Progenitor cell of endocrine pancreas (in vitro differentiated cells): ENCODE measurements at places on chromosomes 5 and 9.

GRCh38 chr5:14707811-14708390, 43.4 kb downstream of the OTULIN start:
- H3K36me3 ChIP-seq: peaks cover 36% of the 10 kb centered on the region
- H3K27me3 ChIP-seq: no peaks in the 10 kb centered on the region
- no peak overlapping the region for H3K4me3 ChIP-seq
- no peak overlapping the region for H3K27ac ChIP-seq

DNA sequence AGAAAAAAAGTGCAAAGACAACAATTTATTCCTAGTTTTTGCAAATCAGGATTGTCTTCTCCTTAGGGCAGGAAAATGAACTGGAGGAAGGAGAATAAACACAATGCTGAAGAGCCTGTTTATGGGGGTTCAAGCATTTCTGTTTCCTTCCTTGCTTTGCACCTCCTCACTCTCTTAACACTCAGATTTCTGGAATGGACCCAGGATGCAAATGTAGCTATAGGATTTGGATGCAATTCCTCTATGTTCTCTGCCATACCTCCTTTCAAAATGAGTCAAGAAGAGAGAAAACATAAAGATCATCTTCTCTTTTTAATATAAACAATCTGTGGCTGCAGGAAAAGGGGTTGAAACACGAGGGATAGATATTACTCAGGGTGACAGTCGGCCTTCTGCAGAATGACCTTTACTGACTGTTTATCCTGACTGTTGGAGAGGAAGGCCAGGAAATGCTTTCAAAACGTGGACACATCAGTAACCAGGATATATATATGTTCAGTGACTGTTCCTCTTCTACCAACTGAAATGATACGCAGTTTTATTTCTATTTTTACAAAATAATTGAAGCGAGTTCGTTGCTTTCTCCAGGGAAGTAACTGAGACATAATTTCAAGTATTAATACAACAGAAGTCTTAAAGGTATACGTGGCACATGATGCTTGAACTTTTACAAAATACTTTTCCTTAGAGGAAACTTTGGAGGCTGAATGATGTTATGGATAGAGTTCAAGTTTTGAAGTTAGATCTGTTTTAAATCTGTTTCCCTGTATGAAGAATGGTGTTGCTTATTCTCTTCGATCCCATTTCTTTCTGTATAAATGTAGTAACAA, 44.4 kb downstream of the ACTBL2 start:
- DNase-seq: no peak
- H3K36me3 ChIP-seq: no peaks in the 10 kb centered on the region
- H3K4me3 ChIP-seq: no peak overlapping the region
- no peak overlapping the region for H3K27ac ChIP-seq
- no peaks in the 10 kb centered on the region for H3K27me3 ChIP-seq

DNA sequence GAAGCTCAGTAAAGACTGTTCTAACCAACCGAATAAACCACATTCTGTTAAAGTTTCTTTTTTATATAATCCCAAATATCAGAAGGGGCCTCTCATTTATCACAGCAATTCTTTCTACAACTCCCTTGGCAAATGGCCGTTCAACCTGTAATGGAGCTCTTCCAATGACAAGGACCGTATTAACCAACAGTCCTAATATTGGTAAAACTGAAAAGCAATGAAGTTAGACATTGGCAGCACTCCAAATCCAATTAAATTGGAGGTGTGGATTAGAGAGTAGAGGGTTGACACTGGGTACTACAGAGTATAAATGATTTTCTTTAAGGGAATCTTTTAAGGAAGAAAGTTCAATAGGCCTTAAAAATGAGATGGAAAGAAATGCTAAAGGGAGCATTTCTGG, 842 bp downstream of the TMED7 start:
- no peak for DNase-seq
- H3K27ac ChIP-seq: peak overlapping the region; percentile 34
- H3K4me3 ChIP-seq: no peak overlapping the region

- no peaks in the 10 kb centered on the region for H3K4me1 ChIP-seq
- DNase-seq: no peak
- H3K36me3 ChIP-seq: no peaks in the 10 kb centered on the region
- H3K4me3 ChIP-seq: no peak overlapping the region
- H3K27ac ChIP-seq: no peak overlapping the region
Observed at GRCh38 chr5:8944005-8944404, 601.9 kb downstream of the SEMA5A start.

DNA sequence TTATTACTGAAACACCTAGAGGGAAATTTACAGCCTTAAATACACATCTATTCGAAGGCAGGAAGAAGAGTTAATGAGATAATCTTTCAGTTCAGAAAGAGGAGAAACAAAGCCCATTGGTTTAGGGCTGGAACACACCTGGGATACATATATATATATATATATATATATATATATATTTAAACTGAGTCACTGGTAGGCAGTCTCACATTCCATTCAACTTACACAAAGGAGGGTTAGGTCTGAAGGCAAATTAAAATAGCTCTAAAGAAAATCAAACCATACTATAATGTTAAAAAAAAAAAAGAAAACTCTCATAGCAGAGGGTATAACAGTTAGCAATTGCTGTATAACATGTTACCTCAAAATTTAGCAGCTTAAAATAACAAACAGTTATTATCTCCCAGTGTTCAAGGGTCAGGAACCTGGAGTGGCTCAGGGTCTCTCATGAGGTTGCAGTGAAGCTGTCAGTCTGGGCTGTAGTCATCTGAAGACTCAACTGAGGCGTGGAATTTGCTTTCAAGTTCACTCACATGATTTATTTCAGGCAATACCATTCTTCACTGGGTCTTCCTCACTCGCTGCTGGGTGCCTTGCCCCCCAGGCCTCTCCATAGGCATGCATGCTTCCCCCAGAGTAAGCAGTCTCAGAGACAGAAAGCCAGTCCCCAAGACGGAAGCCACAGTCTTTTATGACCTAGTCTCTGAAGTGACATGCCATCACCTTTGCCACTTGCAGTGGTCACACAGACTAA, 332.8 kb downstream of the NSG2 start:
- peaks cover 35% of the 10 kb centered on the region for H3K27me3 ChIP-seq
- H3K4me3 ChIP-seq: no peak overlapping the region
- DNase-seq: no peak
- H3K4me1 ChIP-seq: no peaks in the 10 kb centered on the region
- no peak overlapping the region for H3K27ac ChIP-seq

DNA sequence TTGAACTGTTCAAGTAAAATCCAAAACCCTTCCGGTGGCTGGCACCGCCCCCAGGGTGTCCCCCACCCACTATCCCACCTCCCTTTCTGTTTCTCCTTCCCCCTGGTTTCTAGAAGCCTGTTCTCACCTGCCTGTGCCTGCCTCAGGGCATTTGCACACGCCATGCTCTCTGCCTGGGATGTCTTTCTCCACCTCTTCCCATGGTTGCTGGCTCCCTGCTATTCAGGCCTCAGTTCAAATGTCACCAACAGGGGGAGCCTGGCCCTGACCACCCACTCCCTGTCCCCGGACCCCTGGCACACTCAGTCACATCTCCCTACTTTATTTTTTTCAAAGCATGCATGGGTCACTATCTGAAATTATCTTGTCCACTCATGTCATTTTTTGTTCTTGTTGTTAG, 39.9 kb upstream of the EEIG1 start:
- H3K27me3 ChIP-seq: no peaks in the 10 kb centered on the region
- H3K4me1 ChIP-seq: no peaks in the 10 kb centered on the region
- H3K4me3 ChIP-seq: no peak overlapping the region
- no peaks in the 10 kb centered on the region for H3K36me3 ChIP-seq
- no peak overlapping the region for H3K27ac ChIP-seq

- DNase-seq: no peak
- no peak overlapping the region for H3K4me3 ChIP-seq
- H3K4me1 ChIP-seq: peaks cover 14% of the 10 kb centered on the region
- H3K27ac ChIP-seq: no peak overlapping the region
- no peaks in the 10 kb centered on the region for H3K36me3 ChIP-seq
Observed at GRCh38 chr9:35910613-35911359, 1.5 kb downstream of the SPAAR start.

GRCh38 chr9:89669361-89669842, 64.6 kb downstream of the GADD45G start:
- H3K27ac ChIP-seq: no peak overlapping the region
- H3K27me3 ChIP-seq: peaks cover 32% of the 10 kb centered on the region
- no peaks in the 10 kb centered on the region for H3K36me3 ChIP-seq

DNA sequence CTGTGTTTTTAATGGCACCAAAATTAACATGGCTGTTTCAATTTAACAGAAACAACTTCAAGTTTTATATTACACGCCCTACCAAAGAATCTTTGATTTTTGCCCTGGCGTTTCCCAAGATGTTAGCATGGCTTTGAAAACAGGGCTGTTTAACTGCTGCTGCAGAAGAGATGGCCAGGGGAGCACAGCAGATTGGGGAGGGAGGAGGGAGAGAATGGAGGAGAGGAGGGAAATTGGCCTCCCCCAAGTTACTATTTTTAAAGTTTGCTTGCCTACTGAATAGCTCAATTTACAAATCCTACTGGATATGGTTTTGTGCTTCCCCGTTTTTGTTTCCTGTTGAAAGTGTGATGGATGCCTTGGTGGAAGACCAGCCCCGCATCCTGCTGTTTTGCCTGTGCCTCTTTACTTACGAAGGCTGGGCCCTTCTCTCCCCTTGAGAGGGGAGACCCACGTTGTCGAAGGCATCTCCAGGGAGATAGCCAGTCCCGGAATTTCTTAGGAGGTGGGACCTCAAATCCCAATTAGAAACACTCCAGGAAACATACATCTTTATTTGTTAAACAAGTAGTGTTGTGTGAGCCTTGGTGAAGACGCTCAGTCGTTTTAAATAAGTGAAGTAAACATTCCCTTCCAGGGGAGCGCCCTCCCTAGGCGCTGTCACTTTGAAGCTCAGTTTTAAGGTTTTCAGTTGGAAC, 98.6 kb downstream of the AOPEP start:
- no peaks in the 10 kb centered on the region for H3K27me3 ChIP-seq
- no peak for DNase-seq
- no peak overlapping the region for H3K4me3 ChIP-seq
- H3K27ac ChIP-seq: peak overlapping the region; percentile 36
- H3K36me3 ChIP-seq: peaks cover 14% of the 10 kb centered on the region
- peaks cover 37% of the 10 kb centered on the region for H3K4me1 ChIP-seq

GRCh38 chr5:121273833-121274433, 577.7 kb upstream of the FTMT start:
- H3K36me3 ChIP-seq: no peaks in the 10 kb centered on the region
- H3K27ac ChIP-seq: no peak overlapping the region
- DNase-seq: no peak
- peaks cover 4% of the 10 kb centered on the region for H3K4me1 ChIP-seq
- no peak overlapping the region for H3K4me3 ChIP-seq

GRCh38 chr5:53569453-53569852, 9.0 kb downstream of the NDUFS4 start:
- no peaks in the 10 kb centered on the region for H3K27me3 ChIP-seq
- peaks cover 6% of the 10 kb centered on the region for H3K4me1 ChIP-seq
- DNase-seq: no peak
- H3K4me3 ChIP-seq: no peak overlapping the region

GRCh38 chr9:93828331-93829097, 126.6 kb downstream of the BARX1 start:
- no peak overlapping the region for H3K4me3 ChIP-seq
- no peak for DNase-seq
- H3K27me3 ChIP-seq: peaks cover 27% of the 10 kb centered on the region
- no peak overlapping the region for H3K27ac ChIP-seq
- peaks cover 4% of the 10 kb centered on the region for H3K4me1 ChIP-seq

DNA sequence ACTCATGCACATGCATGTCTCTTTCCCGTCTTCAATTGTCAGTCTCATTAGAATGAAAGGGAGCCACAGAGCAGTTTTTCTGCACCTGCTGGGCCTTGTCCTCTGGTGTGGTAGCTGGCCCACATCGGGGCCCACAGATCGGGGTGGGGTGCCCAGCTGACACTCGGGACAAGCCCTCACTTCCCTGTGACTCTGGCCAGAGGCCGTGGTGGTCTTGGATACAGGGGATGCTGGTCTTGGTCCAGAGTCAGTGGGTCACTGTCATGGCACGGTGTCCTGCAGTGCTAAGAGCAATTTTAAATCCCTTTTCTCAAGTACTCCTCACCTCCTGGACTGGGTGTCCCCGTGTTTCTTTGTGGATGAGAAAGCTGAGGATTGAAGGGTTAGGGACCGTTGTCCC, 193.2 kb downstream of the CACNA1B start:
- H3K27me3 ChIP-seq: no peaks in the 10 kb centered on the region
- DNase-seq: no peak
- no peaks in the 10 kb centered on the region for H3K36me3 ChIP-seq
- no peaks in the 10 kb centered on the region for H3K4me1 ChIP-seq
- H3K4me3 ChIP-seq: no peak overlapping the region

- H3K4me1 ChIP-seq: no peaks in the 10 kb centered on the region
- H3K27ac ChIP-seq: no peak overlapping the region
- H3K4me3 ChIP-seq: no peak overlapping the region
- H3K36me3 ChIP-seq: no peaks in the 10 kb centered on the region
Observed at GRCh38 chr5:96530901-96531300, 97.9 kb upstream of the PCSK1 start.
